ENCODE measurements at places on chromosomes 16 and 17. TPM values are rescaled to one million over a fixed set of nuclear protein-coding genes. Genes with fewer than 3 reads are reported as not detected.
A peak's percentile ranks its signal among the peaks of the same experiment; 100 is the strongest.

DNA sequence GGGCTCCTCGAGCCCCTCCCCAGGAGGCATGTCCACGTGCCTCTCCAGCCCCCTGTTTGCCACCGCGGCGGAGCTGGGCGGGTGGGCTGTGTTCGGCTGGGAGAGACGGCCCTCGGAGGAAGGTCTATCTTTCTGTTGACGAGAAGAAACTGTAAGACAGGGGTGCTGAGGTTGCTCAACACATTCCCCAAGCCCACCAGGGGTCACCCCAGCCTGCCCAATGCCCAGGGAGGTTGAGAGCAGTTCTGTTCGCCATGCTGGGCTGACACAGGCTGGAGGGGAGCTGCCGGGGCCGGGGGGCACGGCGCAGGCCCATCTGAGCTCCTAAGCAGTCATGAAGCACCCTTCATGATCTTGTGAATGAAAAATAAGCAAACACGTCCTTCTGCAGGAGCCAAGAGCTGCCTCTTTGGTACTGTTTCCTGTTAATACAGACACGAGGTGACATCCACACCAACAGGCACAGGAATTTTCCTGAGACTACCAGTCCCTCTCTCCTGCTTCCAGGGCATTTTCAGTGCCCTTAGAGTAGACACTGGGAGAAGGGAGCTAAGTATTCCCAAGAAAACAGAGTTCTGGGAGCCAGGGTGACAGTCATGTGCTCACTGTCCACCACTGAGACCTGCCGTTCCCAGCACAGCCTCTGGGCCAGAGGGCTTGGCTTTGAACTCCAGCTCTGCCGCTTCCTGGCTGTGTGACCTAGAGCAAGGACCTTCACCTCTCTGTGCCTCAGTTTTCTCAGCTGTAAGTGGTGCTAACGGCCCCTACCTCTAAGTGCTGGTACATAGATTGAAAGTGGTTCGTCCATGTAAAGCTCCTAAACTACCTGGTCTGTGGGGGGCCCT is 9.2 kb downstream of the UBALD2 start:
- no peaks in the 10 kb centered on the region for H3K27me3 ChIP-seq
- H3K27ac ChIP-seq, result no peak overlapping the region
- H3K36me3 ChIP-seq, result peaks cover 8% of the 10 kb centered on the region
- H3K4me3 ChIP-seq, result no peak overlapping the region

DNA sequence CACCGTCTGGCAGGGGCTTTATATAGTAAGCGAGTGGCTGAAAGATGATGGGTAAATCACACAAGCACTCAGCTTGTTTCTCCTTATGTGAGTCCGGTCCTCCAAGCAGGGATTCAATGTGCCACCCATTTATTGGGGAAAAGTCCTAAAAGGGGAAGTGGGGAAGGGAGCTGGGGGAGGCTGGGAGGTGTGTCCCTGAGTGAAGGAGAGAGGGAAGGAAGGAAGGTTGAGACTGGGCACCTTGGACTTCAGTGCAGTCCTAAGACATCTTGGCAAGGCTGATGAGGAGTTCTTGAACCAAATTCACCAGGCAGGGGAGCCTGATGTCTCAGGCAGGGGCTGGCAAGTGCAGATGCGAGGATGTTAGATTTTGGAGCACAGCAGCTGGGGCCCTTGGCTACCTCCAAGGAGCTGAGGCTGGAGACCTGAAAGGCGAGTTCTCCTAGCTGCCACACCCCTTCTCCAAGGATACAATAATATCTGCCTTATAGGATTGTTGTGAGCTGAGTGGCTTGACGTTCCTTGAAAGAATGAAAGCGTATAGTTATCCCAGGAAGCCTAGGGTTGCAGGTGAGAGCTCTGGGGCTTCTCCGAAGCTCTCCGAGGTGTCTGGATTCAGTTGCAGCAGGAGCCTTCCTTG is 23.0 kb upstream of the CYLD start:
- no peaks in the 10 kb centered on the region for H3K4me1 ChIP-seq
- DNase-seq, result no peak
- no peaks in the 10 kb centered on the region for H3K27me3 ChIP-seq
- H3K27ac ChIP-seq, result no peak overlapping the region
- H3K36me3 ChIP-seq, result no peaks in the 10 kb centered on the region
- no peak overlapping the region for H3K4me3 ChIP-seq

GRCh38 chr17:78438271-78438691 is 59.8 kb downstream of the PGS1 start:
- no peaks in the 10 kb centered on the region for H3K27me3 ChIP-seq
- no peak for DNase-seq
- H3K4me3 ChIP-seq, result no peak overlapping the region
- H3K36me3 ChIP-seq, result no peaks in the 10 kb centered on the region
- no peak overlapping the region for H3K27ac ChIP-seq
- H3K4me1 ChIP-seq, result no peaks in the 10 kb centered on the region

- no peak overlapping the region for H3K27ac ChIP-seq
- H3K36me3 ChIP-seq, result peaks cover 58% of the 10 kb centered on the region
- H3K27me3 ChIP-seq, result no peaks in the 10 kb centered on the region
These were observed 12.7 kb upstream of the AMFR start for GRCh38 chr16:56438038-56438437.

GRCh38 chr16:55476625-55477533 is 2.1 kb upstream of the MMP2 start:
- peak overlapping the region; percentile 72 for H3K27ac ChIP-seq
- H3K4me1 ChIP-seq, result no peaks in the 10 kb centered on the region
- H3K4me3 ChIP-seq, result no peak overlapping the region
- H3K36me3 ChIP-seq, result no peaks in the 10 kb centered on the region
- no peaks in the 10 kb centered on the region for H3K27me3 ChIP-seq
- DNase-seq, result peak; percentile 77

SULT1A4 gene
- total RNA-seq, result 15.8 TPM

ARSG gene
- total RNA-seq, result 3.1 TPM

BMERB1 gene
- 55.0 TPM for total RNA-seq

MYH13 gene
- total RNA-seq, result not detected

DNA sequence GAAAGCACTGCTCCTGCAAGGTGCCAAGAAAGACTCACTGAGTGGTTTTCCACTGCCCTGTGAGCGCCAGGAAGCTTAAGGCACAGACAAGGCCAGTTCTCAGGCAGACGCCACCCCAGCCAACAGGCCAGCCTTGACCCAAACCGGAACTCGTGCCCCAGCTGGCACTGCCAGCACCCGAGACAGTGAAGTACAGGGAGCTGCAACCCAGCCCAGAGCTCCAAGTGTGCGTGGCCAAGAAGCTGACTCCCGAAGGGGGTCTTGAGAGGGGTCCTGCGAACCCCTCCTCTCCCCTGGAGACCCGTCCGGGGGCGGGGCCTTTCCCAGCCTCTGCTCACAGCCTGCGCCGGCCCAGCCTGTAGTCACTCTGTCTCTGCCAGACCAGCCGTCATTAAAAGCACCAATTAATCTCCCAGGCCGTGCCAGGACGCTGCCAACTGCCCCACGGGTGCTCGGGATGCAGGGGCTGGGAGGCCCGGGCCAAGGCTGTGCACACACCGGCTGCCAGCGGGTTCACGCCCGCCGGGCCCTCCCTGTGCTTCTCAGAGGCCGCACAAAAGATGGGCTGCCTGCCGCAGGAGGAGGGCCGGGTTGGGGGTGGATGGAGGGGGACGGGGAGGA is 4.4 kb upstream of the SOX8 start:
- H3K27ac ChIP-seq, result peak overlapping the region; percentile 52
- H3K27me3 ChIP-seq, result no peaks in the 10 kb centered on the region
- no peak for DNase-seq
- H3K4me1 ChIP-seq, result no peaks in the 10 kb centered on the region
- no peak overlapping the region for H3K4me3 ChIP-seq
- no peaks in the 10 kb centered on the region for H3K36me3 ChIP-seq

GRCh38 chr17:4748686-4749085 is 9.0 kb upstream of the CXCL16 start:
- peaks cover 20% of the 10 kb centered on the region for H3K4me1 ChIP-seq
- no peaks in the 10 kb centered on the region for H3K36me3 ChIP-seq
- no peak overlapping the region for H3K4me3 ChIP-seq
- no peak for DNase-seq

CACNG5 gene
- total RNA-seq, result not detected

DNA sequence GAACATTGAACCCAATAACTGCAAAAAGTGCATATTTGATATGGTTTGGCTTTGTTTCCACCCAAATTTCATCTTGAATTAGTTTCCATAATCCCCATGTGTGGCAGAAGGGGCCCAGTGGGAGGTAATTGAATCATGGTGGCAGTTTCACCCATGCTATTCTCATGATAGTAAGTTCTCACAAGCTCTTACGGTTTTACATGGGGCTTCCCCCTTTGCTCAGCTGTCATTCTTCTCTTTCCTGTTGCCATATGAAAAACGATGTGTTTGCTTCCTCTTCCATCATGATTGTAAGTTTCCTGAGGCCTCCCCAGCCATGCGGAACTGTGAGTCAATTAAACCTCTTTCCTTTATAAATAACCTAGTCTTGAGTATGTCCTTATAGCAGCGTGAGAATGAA is 127.6 kb downstream of the CHD9NB start:
- H3K4me1 ChIP-seq, result no peaks in the 10 kb centered on the region
- H3K36me3 ChIP-seq, result no peaks in the 10 kb centered on the region
- no peaks in the 10 kb centered on the region for H3K27me3 ChIP-seq
- no peak for DNase-seq

Measured in right atrium auricular region (tissue), 2 donors.